Ureter (tissue), 1 donor: ENCODE measurements at places on chromosomes 6 and 20. TPM values are rescaled to one million over a fixed set of nuclear protein-coding genes. Genes with fewer than 3 reads are reported as not detected.
A peak's percentile ranks its signal among the peaks of the same experiment; 100 is the strongest.

Gene AARS2
- 17.4 TPM for total RNA-seq

Gene BPI
- not detected for total RNA-seq

Gene UST
- 30.9 TPM for total RNA-seq

Gene BAK1
- total RNA-seq = 27.9 TPM

Gene DYNLT2
- 3.8 TPM for total RNA-seq

Gene ZBP1
- 2.4 TPM for total RNA-seq

Gene TTBK1
- not detected for total RNA-seq

Gene CGA
- total RNA-seq = not detected

Gene TRIM40
- not detected for total RNA-seq

Gene TRERF1
- 24.7 TPM for total RNA-seq

Gene DXO
- 29.3 TPM for total RNA-seq

DNA sequence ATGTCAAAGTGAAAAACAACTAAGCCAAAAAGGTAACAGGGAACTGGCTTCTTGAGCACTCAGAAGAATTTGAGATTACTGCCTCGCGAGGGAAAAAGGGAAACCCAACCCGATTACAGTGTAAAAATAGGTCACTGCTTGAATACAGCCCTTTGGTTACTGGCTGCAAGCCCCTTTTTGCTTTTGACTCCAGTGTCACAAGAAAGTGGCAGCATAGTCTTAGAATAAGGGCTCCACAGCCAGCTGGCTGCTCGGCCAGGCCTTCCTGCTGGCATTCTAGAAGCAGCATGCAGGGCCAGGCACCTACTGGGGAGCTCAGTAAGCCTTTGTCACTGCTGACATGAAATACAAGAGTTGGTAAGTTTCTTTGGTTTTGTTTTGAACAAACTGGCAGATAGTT lies 83.0 kb downstream of the ZHX3 start:
- no peak for DNase-seq

DNA sequence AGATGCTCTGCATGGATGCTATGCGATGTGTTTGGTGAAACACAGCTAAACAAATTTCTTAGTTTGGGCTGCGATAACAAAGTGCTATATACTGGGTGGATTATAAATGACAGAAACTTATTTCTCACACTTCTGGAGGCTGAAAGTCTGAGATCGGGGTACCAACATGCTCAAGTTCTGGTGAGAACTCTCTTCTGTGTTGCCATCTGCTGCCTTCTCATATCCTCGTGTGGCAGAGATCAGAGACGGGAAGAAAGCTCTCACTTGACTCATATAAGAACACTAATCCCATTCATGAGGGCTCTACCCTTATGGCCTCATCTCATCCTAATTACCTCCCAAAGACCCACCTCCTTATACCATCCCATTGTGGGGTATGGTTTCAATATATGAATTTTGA lies 162.0 kb upstream of the DTNBP1 start:
- no peak for DNase-seq

GRCh38 chr6:134840086-134840867 lies 109.6 kb downstream of the ALDH8A1 start:
- DNase-seq = no peak

DNA sequence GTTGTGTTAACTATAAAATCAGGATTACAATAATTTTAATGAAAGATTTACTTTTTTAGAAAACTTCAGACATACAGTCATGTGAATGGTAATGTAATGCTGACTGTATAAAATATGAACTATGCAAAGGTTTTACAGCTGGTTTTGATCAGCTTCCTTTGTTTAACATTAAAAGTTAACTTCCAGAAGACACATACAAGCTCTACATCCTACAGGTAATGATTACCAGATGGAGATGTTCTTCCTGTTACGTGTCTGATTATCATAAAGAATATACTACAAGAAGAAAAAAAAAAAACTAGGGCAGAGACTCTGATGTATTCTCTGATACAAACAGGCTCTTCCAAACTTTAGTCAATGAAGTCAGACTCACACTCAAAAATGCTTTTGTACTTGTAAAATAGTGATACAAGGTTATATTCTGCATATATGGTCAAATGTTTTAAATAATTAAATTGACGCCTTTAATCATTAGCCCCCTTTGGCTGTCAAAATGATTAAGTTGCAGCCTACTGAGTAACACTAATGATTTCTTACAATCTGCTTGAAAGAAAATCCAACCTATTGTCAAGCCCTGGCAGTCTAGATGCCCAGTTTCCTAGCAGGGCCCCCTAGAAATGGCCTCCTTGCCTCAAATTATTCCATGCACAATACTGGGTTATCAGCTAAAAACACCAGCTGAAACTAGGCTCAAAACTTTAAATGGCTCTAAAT lies 251.8 kb upstream of the RUNX2 start:
- no peak for DNase-seq

DNA sequence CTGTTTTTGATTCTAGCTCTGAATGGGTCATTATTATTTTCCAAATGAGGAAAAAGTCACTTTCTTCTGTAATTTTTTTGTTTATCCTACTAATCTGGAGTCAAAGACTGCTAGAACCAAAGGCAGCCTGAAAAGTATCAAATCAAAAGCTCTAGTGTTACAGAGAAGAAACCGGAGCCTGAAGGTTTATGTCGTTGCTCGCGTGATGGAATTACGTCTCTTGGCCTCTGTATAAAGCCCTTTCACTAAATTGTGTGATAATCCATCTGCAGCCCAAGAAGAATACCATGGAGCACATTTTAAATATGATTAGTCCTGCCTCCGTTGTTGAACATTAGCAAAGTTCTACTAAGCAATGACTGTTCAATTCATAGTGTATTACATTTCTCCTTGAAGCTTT lies 738.6 kb downstream of the C6orf118 start:
- no peak for DNase-seq

GRCh38 chr6:32092760-32093497 lies 16.2 kb downstream of the TNXB start:
- DNase-seq = no peak

- DNase-seq = no peak
Measured at GRCh38 chr6:19558201-19558600, 279.0 kb upstream of the ID4 start.

- no peak for DNase-seq
Measured at GRCh38 chr6:38159596-38159995, 340.1 kb downstream of the ZFAND3 start.

DNA sequence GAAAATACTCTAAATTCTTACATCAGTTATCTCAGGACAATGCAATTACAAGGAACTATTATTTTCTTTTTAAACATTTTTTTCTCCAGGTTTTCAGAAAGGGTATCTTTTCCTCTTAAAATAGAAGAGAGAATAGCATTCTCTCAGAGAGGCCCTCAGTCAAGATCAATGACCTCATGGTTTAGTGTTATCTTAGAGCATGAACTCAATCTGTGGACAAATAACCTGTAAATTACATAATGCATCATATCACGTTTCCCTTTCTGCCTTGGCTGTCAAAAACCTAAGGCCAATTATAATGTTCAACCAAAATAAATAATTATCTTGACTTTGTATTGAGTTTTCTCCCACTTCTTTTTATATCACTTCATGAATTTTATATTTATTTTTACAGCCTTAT lies 202.2 kb downstream of the SLC24A3 start:
- DNase-seq = no peak

- DNase-seq = no peak
Measured at GRCh38 chr6:8170245-8170644, 67.9 kb upstream of the EEF1E1 start.

DNA sequence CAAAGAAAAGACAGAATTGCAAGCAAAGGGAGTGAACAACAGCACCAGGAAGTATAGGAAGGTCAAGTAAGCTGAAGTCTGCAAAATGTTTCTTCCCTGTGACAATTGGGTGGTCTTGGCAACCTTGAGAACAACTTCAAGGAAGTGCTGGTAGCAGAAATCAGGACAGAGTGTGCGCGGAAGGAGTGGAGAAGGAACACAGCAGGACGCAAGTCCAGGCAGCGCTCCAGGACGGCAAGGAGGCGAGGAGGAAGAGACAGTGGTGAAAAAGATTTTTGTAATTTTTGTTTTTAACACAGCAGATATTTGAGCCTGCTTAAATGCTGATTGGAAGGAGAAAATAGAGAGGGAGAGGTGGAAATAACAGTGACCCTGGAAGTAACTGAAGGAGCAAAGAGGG lies 141.7 kb downstream of the F13A1 start:
- peak; percentile 54 for DNase-seq

GRCh38 chr20:21279706-21280521 lies 23.2 kb upstream of the XRN2 start:
- DNase-seq = no peak

DNA sequence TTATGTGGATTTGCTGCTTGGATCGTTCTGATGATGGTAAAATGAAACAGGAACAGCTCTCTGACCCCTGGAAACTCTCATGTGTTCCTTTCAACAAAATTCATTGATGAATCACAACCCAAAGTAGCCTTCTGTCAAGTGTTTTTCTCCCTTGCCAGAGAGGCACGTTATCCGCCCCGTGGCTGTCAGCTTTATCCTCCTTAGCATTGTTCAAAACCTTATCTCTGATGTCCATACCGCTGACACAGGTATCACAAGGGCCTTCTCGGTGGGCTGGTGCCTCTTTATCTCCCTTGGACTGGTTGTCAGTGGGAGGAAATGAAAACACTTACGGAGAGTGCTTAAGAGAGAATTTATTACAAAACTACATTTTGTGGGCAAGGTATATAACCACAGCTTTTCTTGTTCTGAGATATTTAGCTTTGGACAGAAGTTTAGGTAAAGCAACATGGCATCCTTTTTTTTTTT lies 84.9 kb downstream of the TIAM2 start:
- DNase-seq = no peak

GRCh38 chr6:107540465-107540857 lies 50.5 kb downstream of the SOBP start:
- no peak for DNase-seq

DNA sequence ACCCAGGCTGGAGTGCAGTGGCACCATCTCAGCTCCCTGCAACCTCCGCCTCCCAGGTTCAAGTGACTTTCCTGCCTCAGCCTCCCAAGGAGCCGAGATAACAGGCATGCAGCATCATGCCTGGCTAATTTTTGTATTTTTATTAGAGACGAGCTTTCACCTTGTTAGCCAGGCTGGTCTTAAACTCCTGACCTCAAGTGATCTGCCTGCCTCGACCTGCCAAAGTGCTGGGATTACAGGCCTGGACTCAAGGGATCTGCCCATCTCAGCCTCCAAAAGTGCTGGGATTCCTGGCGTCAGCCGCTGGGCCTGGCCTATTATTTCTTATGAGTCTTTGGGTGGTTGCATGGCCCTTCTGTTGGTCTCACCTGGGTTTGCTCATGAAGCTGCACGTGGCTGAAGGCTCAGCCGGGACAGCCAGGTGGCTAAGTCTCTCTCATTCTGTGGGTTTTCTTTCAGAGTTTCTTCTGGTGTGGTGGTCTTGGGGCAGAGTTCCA lies 45.6 kb upstream of the NCOA3 start:
- DNase-seq = no peak

DNA sequence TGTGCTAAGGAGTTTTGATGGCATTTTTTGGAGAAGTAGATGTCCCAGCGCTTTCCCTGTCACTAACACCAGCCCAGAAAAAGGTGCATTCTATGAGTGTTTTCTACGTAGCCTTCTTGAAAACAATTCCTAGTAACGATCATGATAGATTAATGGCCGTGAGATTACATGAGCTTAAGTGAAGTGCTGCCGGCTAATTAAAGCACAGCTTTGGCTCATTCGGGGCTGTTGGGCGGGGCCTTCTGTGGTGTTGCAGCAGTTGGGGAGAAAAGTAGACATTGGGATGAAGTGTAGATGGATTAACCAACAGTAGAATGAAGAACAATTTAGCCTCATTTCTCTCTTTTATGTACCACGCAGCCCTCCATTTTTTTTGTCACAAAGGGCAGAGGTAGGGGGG lies 20.8 kb upstream of the TRAF3IP2 start:
- DNase-seq = no peak

GRCh38 chr6:150409576-150410066 lies 40.8 kb downstream of the IYD start:
- DNase-seq = peak; percentile 75

GRCh38 chr20:61942526-61942925 lies 123.2 kb downstream of the TAF4 start:
- DNase-seq = peak; percentile 32

GRCh38 chr20:8330319-8330784 lies 198.3 kb downstream of the PLCB1 start:
- no peak for DNase-seq

GRCh38 chr6:156720691-156721685 lies 56.2 kb upstream of the ARID1B start:
- DNase-seq = peak; percentile 65

- DNase-seq = no peak
Measured at GRCh38 chr6:141464490-141464889, 668.2 kb upstream of the GJE1 start.

DNA sequence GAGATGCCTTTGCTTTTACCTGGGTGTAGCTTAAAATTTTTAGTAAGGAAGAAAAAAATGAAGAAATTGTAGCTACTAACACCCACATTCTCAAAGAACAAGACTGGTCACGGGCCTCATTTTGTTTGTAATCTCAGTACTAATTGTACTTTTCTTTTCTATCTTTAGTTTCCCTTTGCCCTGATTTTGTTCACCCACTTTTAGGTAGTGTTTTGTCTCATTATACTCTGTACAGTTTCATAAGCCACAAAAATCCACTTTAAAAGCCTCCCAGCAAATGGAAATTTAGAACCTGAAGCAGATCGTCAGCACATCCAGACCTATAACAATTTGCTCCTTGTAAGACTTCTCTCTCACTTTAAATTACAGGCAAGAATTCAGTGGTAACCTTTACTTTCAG lies 43.3 kb downstream of the TP53INP2 start:
- no peak for DNase-seq

GRCh38 chr20:35854713-35855348 lies 83.0 kb downstream of the PHF20 start:
- no peak for DNase-seq

GRCh38 chr20:39849664-39850063 lies 839.4 kb downstream of the MAFB start:
- peak; percentile 87 for DNase-seq

DNA sequence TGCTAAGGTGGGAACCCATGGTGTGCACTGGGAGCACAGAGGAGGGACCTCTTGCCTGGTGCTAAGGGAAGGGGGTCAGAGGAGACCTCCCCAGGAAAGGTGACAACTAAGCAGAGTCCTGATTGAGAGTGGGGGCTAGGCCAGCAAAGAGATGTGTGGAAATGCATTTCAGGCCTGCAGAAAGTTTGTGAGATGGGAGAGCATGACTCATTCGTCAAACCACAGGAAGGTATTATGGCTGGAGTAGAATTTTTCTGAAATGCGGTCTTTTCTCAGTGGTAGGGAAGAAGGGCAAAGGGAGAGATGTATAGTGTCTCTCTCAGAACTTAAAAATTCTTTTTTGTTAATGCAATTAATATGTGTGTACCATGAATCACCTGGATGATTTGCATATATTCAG lies 23.6 kb upstream of the EDN1 start:
- no peak for DNase-seq

GRCh38 chr6:160301339-160301738 lies 42.7 kb upstream of the SLC22A2 start:
- DNase-seq = no peak

- DNase-seq = no peak
Measured at GRCh38 chr6:62286470-62286843, 432 bp upstream of the KHDRBS2 start.

DNA sequence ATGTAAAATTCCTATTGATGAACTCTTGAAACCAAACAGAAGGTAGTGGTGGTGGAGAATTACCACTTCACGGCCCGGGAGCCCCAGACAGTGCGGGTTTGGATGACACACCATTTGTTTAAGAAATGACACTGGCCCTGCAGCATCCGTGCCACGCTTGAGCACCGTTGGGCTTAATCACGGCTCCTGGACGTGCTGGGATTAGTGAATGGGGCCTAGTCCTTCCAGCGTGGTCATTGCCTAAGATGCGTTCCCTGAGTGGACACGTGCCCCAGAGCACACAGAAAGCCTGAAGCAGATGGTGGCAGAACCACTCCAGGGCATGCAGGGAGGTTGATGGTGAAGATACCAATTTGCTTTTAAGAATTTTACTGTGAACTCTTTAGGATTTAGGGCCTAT lies 14.5 kb downstream of the STX16 start:
- DNase-seq = no peak
